Right lobe of liver (tissue), 6 donors: ENCODE measurements at places on chromosomes 11 and 22. TPM values are rescaled to one million over a fixed set of nuclear protein-coding genes. Genes with fewer than 3 reads are reported as not detected.

DNA sequence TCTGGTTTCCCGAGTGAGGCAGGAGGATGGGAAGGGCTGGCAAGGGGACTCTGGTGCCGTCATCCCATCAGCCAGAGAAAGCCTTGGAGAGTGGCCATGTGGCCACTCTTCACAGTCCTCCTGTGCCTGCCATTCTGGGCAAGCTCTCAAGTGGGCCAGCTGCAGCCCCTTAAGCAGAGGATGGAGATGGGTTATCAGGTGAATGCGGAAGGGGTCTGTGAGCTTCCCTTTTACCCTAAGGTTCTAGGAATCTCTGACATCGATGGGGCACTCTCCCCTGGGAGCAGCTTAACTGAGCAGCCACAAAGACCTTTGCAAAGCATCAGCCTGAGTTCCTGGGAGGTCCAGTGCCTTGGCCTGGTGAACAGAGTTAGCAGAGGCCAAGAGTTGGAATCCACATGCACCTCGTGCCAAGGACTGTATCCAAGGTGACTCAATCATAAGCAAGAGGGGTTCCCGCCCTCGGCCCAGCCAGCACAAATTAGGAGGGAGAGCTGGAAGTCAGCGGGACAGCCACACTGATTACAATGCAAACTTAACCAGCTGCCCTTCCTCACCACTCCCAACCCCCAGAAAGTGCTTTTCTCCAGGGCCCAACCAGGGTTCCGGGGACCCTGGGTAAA lies 193.6 kb downstream of the BUD13 start:
- H3K27ac ChIP-seq: no peak overlapping the region
- H3K4me1 ChIP-seq: no peaks in the 10 kb centered on the region
- no peaks in the 10 kb centered on the region for H3K27me3 ChIP-seq

SLC22A12 gene
- total RNA-seq: not detected

TRIM21 gene
- total RNA-seq: 10.6 TPM

DNA sequence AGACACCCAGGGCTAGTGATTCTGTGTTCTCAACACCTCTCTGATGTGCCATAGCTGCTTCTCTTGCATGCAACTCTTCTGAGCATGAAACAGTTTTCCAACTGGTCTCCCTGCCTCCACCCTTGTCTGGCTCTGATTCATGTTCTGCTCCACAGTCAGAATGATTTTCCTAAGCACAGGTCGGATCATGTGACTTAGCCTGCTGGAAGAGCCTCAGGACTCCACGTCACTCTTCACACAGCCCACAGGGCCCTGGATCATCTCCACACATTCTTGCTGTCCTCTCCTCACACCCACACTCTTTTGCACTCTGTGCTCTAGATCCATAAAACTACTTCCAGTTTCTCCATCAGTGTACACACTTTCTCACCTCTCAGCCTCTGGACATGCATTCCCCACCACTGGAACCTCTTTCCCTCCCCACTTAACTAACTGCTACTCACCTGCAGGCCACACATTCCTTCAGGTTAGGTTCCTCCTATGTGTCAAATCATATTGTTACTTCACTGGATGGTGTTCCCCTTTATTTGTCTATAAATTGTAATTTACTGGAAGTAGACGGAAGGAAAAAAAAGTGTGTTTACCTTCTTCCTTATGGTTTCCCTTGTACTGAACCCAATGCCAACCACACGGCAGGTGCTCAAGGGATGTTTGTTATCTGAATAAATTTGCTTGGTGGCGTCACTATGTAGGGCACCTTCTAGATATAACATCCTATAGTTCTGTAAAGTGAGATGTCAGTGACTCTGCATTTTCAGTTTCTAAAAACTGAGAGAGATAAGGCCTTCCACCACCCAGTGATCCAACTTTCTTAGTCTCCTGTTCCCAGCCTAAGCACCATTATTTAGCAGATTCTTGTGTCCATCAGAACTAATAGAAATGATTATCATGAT lies 133.7 kb downstream of the ETS1 start:
- H3K4me3 ChIP-seq: no peak overlapping the region
- no peak overlapping the region for H3K27ac ChIP-seq
- peak; percentile 63 for DNase-seq
- no peaks in the 10 kb centered on the region for H3K27me3 ChIP-seq
- H3K4me1 ChIP-seq: no peaks in the 10 kb centered on the region

- no peak overlapping the region for H3K4me3 ChIP-seq
- peaks cover 5% of the 10 kb centered on the region for H3K4me1 ChIP-seq
- no peak for DNase-seq
Observed at GRCh38 chr11:64360448-64360921, 1.5 kb downstream of the RPS6KA4 start.

GRCh38 chr22:49785841-49786471 lies 41.7 kb downstream of the BRD1 start:
- H3K4me3 ChIP-seq: no peak overlapping the region
- no peaks in the 10 kb centered on the region for H3K4me1 ChIP-seq
- no peak for DNase-seq
- H3K36me3 ChIP-seq: peaks cover 3% of the 10 kb centered on the region
